Activated naive CD4-positive, alpha-beta T cell treated with anti-CD3 and anti-CD28 coated beads for 36 hours (primary cell): ENCODE measurements at places on chromosomes 11 and 22. TPM values are rescaled to one million over a fixed set of nuclear protein-coding genes. Genes with fewer than 3 reads are reported as not detected.

GRCh38 chr22:38505541-38506117 is 482 bp downstream of the DDX17 start:
- peaks cover 41% of the 10 kb centered on the region for H3K4me1 ChIP-seq
- peak overlapping the region; percentile 98 for H3K4me3 ChIP-seq
- DNase-seq = peak; percentile 62
- peak overlapping the region; percentile 100 for H3K27ac ChIP-seq
- H3K27me3 ChIP-seq = no peaks in the 10 kb centered on the region

Gene KCTD14
- total RNA-seq = not detected

GRCh38 chr11:105244160-105244825 is 104.7 kb upstream of the CARD18 start:
- no peak overlapping the region for H3K4me3 ChIP-seq
- no peaks in the 10 kb centered on the region for H3K36me3 ChIP-seq
- no peak for DNase-seq
- no peak overlapping the region for H3K27ac ChIP-seq
- no peaks in the 10 kb centered on the region for H3K4me1 ChIP-seq

Gene ANGPTL5
- not detected for total RNA-seq

DNA sequence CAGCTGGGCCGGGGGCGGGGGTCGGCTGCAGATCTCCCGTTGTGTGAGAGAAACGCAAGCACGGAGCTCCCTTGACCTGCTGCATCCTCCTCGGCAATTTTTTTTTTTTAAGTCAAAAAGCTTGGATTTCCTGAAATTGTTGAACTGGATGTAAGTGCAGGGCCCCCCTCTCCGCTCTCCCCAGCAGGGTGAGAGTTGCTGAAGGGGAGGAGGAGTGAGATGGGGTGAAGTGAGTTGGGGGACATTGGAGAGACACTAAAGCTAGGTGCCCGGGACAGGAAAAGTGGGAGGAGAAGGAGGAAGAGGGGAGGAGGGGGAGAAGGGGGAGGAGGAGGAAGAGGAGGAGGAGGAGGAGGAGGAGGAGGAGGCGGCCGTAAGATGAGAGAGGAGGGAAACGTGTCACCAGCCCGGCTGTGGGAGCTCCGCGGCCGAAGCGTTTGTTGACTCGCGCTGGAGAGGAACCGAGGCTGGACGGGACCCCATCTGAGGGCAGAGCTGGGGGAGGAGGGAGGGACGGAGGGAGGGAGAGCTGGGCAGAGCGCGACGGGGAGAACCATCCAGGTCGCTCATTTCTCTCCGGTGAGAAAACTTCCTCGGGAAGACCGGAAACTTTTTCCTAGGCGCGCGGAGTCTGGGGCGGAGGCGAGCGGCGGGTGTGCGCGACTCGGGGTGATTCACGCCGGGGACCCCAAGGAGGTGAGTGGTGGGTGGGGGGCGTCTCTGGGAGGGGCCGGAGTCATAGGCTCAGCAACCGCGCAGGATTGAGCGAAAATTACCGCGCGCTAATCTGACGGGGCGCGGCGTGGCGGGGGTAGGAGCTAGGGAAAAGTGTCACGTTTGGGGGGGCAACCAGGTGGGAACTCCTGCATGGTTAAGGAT is 80.2 kb downstream of the PRR5L start:
- H3K4me1 ChIP-seq = peaks cover 24% of the 10 kb centered on the region
- no peak overlapping the region for H3K27ac ChIP-seq
- DNase-seq = peak; percentile 25
- peak overlapping the region; percentile 85 for H3K4me3 ChIP-seq
- peaks cover 13% of the 10 kb centered on the region for H3K36me3 ChIP-seq

- H3K27ac ChIP-seq = no peak overlapping the region
- H3K36me3 ChIP-seq = no peaks in the 10 kb centered on the region
- H3K27me3 ChIP-seq = peaks cover 14% of the 10 kb centered on the region
- H3K4me1 ChIP-seq = peaks cover under 1% of the 10 kb centered on the region
Measured at GRCh38 chr11:115765803-115766239, 261.6 kb upstream of the CADM1 start.

Gene NXPE2
- not detected for total RNA-seq

- DNase-seq = no peak
- no peaks in the 10 kb centered on the region for H3K4me1 ChIP-seq
- no peaks in the 10 kb centered on the region for H3K36me3 ChIP-seq
- H3K27ac ChIP-seq = no peak overlapping the region
- H3K27me3 ChIP-seq = no peaks in the 10 kb centered on the region
Measured at GRCh38 chr11:12430954-12431595, 53.7 kb downstream of the PARVA start.

DNA sequence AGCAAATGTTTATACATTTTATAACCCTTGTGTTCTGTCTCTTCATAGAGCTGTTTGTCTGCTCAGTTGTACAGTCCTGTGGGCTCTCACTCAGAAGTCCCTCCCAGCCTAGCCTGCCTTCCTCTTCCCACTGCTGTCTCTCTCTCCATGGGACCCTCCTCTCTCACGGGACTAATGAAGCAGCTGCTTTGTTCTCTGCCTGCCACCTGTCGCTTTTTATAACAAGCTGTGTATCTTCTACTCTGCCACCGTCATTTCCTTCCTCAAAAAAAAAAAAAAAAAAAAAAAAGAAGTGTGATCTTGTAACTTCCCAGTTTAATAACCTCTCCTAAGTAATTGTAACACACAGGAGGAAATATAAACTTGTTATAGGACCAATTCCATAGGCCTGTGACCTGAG is 92.2 kb upstream of the ALKBH3 start:
- H3K4me3 ChIP-seq = no peak overlapping the region
- no peaks in the 10 kb centered on the region for H3K27me3 ChIP-seq
- DNase-seq = no peak

Gene ARFGAP3
- total RNA-seq = 25.6 TPM

DNA sequence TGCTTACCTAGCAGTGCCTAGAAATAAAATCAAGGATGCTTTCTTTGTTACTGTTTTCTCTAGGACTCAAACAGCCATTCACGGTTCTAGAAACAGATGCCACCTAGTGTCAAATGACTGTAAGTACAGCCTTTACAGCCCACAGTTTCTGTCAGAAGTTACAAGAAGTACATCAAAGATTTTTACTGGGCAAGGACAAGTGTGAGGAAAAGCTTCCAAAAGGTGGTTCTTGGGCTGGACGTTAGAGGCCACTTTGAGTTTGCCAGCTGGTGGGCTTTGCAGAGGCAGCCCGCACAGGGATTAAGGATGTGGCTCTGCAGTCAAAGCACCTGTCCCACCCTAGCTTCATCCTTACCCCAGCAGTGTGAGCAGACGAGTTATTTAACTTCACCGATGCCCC is 6.9 kb downstream of the KMT5B start:
- H3K27me3 ChIP-seq = no peaks in the 10 kb centered on the region
- no peaks in the 10 kb centered on the region for H3K36me3 ChIP-seq
- DNase-seq = peak; percentile 23
- peaks cover 73% of the 10 kb centered on the region for H3K4me1 ChIP-seq
- H3K4me3 ChIP-seq = no peak overlapping the region
- no peak overlapping the region for H3K27ac ChIP-seq

GRCh38 chr11:116579031-116579653 is 193.6 kb downstream of the BUD13 start:
- DNase-seq = no peak
- no peak overlapping the region for H3K27ac ChIP-seq
- no peaks in the 10 kb centered on the region for H3K4me1 ChIP-seq
- peaks cover 47% of the 10 kb centered on the region for H3K27me3 ChIP-seq

DNA sequence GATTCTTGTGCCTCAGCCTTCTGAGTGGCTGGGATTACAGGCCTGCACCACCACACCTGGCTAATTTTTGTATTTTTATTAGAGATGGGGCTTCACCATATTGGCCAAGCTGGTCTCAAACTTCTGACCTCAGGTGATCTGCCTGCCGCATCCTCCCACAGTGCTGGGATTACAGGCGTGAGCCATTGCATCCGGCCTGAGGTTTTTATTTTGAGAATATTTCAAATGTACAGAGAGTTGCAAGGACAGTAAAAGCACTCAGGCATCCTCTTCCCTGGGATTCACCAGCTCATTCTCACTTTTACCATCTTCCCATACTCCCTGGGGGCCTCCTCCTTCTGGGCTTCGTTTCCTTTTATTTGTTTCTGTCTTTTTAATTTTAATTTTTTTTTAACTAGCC is 12.1 kb downstream of the MED15 start:
- no peak for DNase-seq
- H3K36me3 ChIP-seq = peaks cover 29% of the 10 kb centered on the region
- no peak overlapping the region for H3K27ac ChIP-seq
- no peak overlapping the region for H3K4me3 ChIP-seq
- peaks cover 82% of the 10 kb centered on the region for H3K4me1 ChIP-seq

Gene OR4A16
- not detected for total RNA-seq

DNA sequence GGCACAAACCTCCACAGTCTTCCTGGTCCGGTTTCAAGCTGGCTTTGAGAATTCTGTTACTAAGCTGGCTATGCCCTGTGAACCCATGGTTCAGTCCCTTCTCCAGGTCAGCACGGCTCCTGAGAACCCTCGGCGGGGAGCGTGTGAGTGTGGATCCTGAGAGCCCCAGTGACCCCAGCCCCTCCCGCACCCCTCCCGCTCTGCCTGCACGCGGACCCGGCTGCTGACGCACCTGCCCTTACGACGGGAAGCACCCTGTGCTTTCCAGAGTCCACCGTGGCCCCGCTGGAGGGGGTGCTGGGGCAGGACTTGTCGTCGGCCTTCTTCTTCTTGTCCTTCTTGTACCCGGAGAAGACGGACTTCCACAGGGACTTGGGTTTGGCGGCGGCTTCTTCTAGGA is 42.8 kb upstream of the BID start:
- H3K36me3 ChIP-seq = no peaks in the 10 kb centered on the region
- H3K27me3 ChIP-seq = no peaks in the 10 kb centered on the region
- H3K27ac ChIP-seq = no peak overlapping the region
- DNase-seq = no peak
- H3K4me1 ChIP-seq = no peaks in the 10 kb centered on the region

Gene DGCR6L
- total RNA-seq = 21.5 TPM

GRCh38 chr22:27252282-27253049 is 549.1 kb downstream of the MN1 start:
- H3K4me1 ChIP-seq = peaks cover 6% of the 10 kb centered on the region
- H3K36me3 ChIP-seq = peaks cover 4% of the 10 kb centered on the region
- no peak overlapping the region for H3K27ac ChIP-seq
- no peak overlapping the region for H3K4me3 ChIP-seq
- DNase-seq = peak; percentile 11
- H3K27me3 ChIP-seq = no peaks in the 10 kb centered on the region

GRCh38 chr11:64665411-64665821 is 57.6 kb downstream of the NRXN2 start:
- H3K27ac ChIP-seq = no peak overlapping the region
- no peak overlapping the region for H3K4me3 ChIP-seq
- no peak for DNase-seq
- H3K4me1 ChIP-seq = no peaks in the 10 kb centered on the region

Gene PRG3
- total RNA-seq = not detected

Gene GPR83
- not detected for total RNA-seq

Gene SCGB1A1
- not detected for total RNA-seq

DNA sequence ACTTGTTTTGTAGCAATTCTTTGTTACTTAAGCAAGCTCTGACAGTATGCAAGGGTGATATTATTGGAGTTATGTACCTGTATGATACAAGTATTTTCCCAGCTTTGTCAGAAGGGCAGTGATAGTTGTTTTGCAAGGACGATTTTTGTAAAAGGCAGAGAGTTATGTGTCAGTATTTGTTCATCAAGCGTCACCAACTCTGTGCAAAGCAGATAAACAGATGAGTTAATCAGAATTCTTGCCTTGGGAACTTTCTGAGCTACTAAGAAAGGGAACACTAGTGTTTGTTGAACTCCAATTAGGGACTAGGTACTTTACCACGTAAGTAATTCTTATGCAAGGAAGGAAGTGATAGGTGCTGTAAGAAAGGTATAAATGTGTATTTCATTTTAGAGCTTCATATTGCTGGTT is 1.4 kb downstream of the USP47 start:
- peaks cover 3% of the 10 kb centered on the region for H3K36me3 ChIP-seq
- H3K27ac ChIP-seq = no peak overlapping the region
- peaks cover 5% of the 10 kb centered on the region for H3K27me3 ChIP-seq
- DNase-seq = peak; percentile 38
- H3K4me1 ChIP-seq = peaks cover 3% of the 10 kb centered on the region
- no peak overlapping the region for H3K4me3 ChIP-seq

- no peak overlapping the region for H3K4me3 ChIP-seq
- no peak for DNase-seq
- no peak overlapping the region for H3K27ac ChIP-seq
- H3K36me3 ChIP-seq = no peaks in the 10 kb centered on the region
- no peaks in the 10 kb centered on the region for H3K4me1 ChIP-seq
Measured at GRCh38 chr11:131302836-131303235, 67.6 kb upstream of the NTM start.

DNA sequence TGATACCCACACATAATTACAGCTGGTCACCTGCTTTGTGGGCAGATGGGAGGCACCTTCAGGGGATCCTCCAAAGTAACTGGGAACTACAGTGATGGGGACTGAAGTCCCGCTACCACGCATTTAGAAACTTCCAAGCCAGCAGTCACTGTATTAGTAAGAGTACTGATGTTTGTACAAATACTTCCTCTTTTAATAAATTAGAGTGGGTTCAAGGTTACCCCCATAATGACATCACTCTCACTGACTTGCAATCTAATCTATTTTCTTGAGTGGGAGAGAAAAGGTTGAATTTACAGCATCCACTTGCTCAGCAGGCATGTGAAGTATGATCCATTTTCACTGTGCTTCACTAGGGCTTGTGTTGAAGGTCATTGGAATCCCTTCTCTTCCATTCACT is 72.1 kb upstream of the TIMP3 start:
- no peak overlapping the region for H3K4me3 ChIP-seq
- H3K4me1 ChIP-seq = peaks cover 1% of the 10 kb centered on the region
- no peaks in the 10 kb centered on the region for H3K27me3 ChIP-seq
- H3K36me3 ChIP-seq = no peaks in the 10 kb centered on the region
- H3K27ac ChIP-seq = no peak overlapping the region

Gene CRYBA4
- total RNA-seq = not detected

Gene MYOD1
- total RNA-seq = not detected

Gene HYOU1
- total RNA-seq = 108 TPM

- H3K4me1 ChIP-seq = no peaks in the 10 kb centered on the region
- H3K4me3 ChIP-seq = no peak overlapping the region
- no peak overlapping the region for H3K27ac ChIP-seq
- no peaks in the 10 kb centered on the region for H3K27me3 ChIP-seq
- no peak for DNase-seq
Measured at GRCh38 chr22:23509571-23510302, 70.4 kb downstream of the IGLL1 start.

DNA sequence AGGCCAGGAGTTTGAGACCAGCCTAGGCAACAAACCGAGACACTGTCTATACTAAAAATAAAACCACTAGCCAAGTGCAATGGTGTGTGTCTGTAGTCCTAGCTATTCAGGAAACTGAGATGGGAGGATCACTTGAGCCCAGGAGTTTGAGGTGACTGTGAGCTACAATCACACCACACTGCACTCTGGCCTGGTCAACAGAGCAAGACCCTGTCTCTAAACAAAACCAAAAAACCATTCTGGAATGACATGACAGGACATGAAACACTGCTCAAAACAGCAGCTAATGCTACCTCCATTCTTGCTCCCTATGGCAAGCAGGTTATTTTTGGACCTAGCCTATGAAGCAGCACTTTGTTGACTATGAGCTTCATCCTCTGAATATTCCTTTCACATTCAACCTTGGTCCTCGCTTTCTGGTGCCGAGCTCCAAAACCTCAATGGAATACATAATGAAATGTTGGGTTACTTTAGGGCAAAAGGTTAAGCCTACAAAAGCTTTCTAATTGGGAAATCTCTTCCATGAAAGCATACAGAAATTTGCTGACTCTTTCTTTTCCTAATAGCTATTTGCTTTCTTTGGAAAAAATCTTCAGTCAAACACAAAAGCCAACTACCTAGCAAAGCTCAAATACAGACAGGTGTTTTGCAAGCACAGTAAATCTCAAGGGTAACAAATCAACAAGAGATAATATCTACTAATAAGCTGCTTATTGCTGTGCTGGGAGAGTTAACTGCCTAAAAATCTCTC is 21.1 kb downstream of the SIK3 start:
- H3K4me1 ChIP-seq = peaks cover 61% of the 10 kb centered on the region
- H3K36me3 ChIP-seq = no peaks in the 10 kb centered on the region
- H3K27ac ChIP-seq = no peak overlapping the region
- no peaks in the 10 kb centered on the region for H3K27me3 ChIP-seq
- DNase-seq = no peak
- no peak overlapping the region for H3K4me3 ChIP-seq
